ENCODE measurements at places on chromosomes 13 and 19. TPM values are rescaled to one million over a fixed set of nuclear protein-coding genes. Genes with fewer than 3 reads are reported as not detected.

The ZNF792 gene
- total RNA-seq = 2.4 TPM

The GPC6 gene
- 0.51 TPM for total RNA-seq

The SIGLEC12 gene
- total RNA-seq = not detected

The UBE2L5 gene
- total RNA-seq = not detected

The ETV2 gene
- 0.32 TPM for total RNA-seq

The CPAMD8 gene
- 1.3 TPM for total RNA-seq

The KLHL1 gene
- total RNA-seq = 0.14 TPM

The CEACAM20 gene
- not detected for total RNA-seq

The ELANE gene
- not detected for total RNA-seq

The C19orf85 gene
- not detected for total RNA-seq

The FPR1 gene
- 6.8 TPM for total RNA-seq

DNA sequence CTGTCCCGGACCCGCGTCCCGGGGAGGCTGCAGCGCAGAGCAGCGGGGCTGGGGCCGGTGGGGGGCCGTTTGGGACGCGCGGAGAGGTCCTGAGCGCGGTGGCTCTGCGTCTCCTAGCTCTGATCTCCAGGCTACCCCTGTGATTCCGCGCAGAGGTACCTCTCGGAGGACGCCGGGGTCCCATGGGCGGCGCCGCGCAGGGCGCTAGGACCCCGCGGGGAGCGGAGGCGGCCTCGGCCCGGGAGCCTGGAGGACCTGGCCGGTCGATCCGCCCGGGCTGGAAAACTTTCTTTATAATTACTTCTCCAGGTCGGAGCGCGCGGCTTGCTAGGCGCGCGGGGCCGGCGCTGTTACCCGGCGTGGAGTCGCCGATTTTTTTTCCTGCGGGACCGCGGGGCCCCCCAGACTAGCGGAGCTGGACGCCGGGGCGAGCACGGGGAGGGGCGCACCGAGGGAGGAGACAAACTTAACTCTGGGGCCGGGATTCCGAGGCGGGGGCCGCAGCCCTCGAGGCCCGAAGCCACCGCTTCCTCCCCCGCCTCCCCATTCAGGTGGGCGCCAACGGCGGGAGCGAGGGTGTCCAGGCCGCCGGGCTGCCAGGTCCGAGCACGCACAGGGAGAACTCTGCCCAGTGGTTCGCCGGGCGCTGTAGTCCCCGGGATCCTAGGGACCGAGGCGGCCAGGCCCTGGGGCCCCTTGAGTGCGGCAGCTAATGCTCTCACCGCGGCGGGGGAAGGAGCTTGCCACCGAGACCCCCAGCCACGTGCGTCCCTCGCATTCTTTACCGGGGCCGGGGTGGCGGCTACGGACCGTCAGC lies 848 bp upstream of the CEBPA start:
- peak; percentile 73 for DNase-seq

DNA sequence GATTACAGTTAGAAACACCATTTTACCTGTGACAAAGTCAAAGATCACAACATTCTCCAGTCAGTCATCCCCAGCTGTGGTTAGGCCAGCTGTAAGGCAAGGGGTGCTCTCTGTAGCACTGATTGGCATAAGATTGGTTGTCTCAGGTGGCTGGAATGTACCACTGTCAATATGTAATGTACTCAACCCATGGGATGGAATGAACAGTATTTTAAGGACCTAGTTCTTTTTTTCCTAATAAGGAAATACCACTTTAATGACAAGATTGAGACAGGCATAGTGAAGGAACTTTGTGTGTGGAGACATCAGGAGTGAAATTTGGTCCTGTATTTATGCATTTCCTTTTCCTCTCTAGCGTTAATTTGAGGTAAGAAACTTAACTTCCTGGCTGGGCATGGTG lies 310.7 kb downstream of the ITGBL1 start:
- no peak for DNase-seq

DNA sequence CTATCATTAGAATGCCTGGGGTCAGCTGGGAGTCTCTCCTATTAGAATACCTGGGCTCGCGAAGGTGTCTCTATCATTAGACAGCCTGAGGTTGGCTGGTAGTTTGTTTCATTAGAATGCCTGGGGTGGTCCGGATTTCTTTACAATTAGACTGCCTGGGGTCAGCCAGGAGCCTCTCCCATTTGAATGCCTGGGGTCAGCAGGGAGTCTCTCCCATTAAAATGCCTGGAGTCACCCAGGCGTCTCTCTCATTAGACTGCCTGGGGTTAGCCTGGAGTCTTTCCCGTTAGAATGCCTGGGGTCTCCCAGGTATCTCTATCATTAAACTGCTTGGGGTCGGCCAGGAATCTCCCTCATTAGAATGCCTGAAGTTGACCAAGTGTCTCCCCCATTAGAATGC lies 1458.3 kb downstream of the UQCRFS1 start:
- no peak for DNase-seq

DNA sequence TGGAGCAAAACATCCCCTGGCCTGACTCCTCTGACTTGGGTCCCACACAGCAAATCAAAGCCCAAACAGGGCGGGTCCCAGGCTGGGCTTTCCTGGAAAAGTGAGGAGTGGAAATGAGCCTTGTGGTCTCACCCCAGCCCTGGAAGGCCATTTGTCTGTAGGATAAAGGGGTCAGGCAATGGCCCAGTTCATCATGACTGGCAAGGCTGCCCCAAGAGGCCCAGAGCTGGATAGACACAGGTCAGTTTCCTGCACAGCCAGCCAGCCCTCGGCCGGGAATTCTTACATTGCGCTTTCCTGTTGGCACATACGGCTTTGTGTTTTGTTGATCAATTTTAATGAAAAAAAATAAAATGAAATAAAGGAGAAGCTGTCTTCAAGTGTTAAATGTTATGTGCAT lies 174.3 kb downstream of the TSHZ3 start:
- DNase-seq = no peak

- DNase-seq = no peak
These were observed 367.4 kb downstream of the SPRY2 start for GRCh38 chr13:79973533-79973963.

DNA sequence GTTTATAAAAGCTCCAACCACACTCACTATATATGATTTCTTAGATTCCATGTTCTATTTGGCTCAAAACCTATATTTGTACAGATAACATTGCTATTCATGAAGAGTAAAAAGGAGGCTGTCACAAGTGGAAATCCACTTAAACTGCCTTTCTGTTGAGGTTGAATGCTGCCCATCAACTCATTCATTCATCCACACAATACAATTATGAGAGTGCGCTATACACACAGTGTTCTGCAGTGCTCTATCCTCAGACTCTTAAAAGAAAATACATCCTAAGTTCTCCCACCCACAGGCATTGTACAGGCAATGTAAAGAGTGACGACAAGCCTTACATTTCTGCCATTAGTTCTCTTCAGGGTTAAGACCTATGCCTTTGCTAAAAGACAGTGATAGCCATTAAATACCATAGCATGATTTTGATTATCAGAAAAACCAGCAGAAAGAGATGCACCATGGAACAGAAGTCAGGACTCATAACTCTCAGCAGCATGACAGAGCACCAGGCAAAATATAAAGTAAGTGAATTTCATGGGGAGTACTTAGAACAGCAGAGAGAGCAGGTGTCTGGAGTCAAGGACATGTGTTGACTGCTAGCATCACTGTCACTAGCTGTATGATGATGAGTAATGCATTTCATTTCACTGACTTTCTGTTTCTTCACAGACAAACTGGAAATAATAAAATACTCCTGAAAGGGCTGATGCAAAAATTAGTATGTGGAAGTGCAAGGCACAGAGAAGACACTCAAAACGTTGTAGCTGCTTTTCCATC lies 218.0 kb downstream of the RBM26 start:
- DNase-seq = no peak

DNA sequence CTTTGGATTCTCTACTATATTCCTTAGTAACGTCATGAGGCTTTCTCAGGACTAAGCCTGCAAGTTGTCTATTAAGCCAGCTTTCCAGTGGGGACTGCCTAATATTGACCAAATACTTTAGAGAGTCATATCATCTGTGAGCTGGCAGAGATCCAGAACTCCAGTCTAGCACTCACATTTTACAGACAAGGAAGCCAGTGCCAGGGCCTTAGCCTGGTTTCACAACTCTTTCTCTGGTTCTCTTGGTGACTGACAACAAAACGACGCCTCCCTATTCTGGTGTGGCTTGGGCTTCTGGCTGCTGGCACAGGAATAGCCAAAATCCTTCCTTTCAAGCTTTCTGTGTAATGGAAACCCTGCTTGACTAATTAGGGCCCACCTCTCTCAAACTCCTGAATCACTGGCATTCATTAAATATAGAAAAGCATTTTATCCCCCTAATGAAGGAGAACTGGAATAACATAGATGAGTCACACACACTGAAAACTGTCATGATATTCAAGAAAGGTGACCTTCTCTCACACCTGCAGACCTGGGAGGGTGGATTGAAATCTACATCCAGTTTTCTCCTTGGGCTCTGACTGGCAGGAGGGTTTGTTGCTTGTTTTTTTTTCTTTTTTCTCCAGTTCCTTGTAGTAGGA lies 75.2 kb upstream of the UBL3 start:
- no peak for DNase-seq

DNA sequence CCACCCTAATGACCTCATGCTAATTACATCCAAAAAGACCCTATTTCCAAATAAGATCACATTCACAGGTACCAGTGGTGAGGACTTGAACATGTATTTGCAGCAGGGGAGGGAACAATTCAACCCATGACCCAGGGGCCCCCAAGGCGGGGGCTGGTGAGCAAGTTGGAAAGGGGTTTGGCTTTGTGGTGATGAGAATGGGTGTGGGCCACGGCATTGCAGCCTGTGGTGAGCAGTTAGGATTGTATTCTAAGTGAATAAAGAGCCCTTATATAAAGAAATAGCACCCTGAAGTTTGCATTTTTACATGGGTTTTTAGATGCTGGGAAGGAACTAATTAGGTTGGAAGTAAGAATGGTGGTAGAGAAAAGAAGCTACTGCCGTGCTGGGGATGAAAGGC lies 694.2 kb downstream of the EFNB2 start:
- no peak for DNase-seq

GRCh38 chr19:17128820-17129219 lies 53.2 kb downstream of the MYO9B start:
- no peak for DNase-seq

DNA sequence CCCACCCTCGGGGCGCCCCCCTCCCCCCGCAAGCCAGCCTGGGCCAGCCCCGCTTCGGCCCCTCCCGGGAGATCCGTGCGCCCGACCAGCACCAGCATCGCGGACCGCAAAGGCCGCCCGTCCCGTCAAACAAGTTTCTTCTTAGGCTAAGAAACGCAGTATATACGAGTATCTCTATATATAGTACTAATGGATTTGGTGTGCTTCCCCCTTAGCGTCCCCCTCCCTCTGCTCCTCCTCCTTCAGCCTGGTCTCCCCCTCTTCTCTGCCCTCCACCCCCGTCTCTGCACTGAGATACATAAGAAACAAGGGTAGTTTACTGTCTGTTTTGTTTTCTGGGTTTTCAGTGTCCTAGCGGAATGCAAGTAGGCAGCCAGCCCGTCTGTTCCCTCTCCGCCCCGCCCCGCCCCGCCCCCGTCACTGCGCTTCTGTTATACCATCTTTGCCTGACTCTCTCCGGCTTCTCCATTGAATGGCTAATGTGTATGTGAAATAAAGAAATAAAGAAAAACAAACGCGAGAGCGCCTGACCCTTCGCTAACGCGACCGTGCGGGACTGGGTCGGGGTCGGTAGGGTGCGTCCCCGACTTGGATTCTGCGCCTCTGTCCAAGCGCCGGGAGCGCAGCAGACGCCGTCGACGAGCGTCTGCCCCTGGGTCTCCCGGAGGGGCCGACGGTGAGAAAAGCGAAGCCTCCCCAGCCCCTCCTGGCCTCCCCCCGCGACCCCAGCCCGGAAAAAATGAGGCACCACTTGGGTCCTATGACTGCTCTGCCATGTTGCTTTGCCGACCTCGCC lies 4.2 kb downstream of the LYL1 start:
- no peak for DNase-seq

DNA sequence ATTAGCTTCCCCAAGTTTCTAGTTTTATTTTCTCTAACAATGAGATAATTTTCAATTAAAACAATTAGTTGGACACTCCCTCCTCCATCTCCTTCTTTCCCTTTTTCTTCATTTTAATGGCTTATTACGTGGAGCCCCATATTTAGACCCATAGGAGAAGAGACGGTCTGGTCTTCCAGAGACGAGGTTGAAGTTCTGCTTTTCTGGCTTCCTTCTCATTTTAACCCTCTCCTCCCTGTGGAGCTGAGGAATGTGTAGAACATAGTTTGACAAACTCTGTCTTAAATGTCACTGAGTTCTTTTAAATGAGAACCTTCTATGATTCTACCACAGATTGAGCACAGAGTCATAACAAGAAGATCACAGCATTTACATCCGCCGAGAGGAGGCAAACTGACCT lies 86.8 kb downstream of the EDNRB start:
- no peak for DNase-seq

- no peak for DNase-seq
These were observed 221.7 kb upstream of the RXFP2 start for GRCh38 chr13:31517599-31517998.

DNA sequence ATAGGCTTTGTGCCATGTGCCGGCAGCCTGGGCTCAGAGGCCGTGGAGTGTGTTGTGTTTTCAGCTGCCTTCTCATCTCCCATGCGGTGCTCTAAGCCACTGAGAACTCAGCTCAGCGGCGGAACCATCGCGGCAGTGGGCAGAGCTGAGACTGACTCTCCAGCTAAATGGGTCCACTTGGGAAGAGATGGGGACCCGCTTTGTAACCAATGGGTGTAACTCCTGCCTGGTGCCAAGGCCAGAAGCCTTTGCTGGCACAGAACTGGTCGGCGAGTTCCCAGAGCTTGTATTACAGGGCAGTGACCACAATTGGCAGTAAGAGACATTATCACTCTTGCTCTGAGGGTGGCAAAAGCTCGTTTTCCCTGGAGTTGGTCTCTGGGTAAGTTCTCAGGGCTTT lies 183.0 kb downstream of the STK24 start:
- no peak for DNase-seq

- DNase-seq = no peak
These were observed 692.6 kb upstream of the SLITRK1 start for GRCh38 chr13:84574851-84575250.

- DNase-seq = no peak
These were observed 146.2 kb downstream of the ABCC4 start for GRCh38 chr13:95155093-95155492.

GRCh38 chr13:38365661-38366060 lies 16.0 kb downstream of the UFM1 start:
- DNase-seq = no peak

GRCh38 chr13:21324803-21325202 lies 134.3 kb downstream of the ZDHHC20 start:
- no peak for DNase-seq

DNA sequence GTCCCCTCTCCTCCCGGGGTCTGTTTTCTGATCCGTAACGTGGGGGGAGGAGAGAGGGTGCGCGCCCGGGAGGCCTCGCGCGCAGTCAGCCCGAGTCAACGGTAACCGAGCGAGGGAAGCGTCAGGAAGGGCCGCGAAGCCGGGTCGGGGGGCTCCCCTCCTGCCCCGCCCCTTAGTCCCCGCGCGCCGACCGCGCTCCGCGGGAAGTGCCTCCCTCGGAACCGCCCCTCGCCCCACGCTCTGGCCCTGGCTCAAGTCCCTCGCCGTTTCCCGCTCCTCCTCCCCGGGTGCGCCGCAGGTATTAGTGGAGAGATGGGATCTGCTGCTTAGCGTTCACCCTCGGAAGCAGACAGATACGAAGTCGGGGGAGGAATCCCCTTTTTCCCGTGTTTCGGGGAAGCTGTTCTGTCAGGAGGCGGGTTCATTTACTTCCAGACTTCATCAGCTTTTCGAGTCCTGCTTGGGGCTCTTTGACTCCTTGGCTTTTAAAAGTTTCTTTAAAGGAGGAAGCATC lies 770 bp downstream of the HNRNPM start:
- peak; percentile 84 for DNase-seq
